Esophagus squamous epithelium (tissue), 5 donors: ENCODE measurements at places on chromosomes 2 and 18.

- DNase-seq = no peak
Observed at GRCh38 chr18:69495338-69495737, 94.7 kb downstream of the DOK6 start.

DNA sequence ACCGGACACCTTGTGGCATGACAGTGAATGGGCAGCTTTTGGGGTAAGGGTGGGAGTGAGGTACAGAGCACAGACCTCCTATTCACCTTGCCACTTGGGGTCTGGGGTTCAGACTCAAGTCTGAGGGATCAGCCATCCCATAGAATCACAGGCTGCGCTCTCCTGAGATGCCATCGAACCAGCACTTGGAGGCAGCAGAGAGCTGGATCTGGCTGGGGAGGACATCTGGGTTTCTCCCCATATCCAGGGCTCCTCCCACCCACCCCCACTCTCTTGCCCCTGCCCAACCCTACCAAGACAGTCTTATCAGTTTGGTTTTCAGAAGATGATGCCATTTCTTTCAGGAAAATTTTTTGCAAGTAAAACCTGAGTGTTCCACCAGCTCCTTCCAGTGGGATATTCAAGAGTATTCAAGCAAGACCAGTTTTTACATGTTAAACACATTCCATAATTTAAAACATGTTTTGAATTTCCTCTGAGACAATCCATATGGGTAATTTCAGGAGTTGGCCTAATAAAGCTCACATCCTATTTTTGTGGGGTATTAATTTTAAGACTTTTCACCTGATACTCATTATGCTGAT is 29.2 kb upstream of the TEX44 start:
- DNase-seq = no peak

- DNase-seq = no peak
Observed at GRCh38 chr2:165238295-165238694, 919 bp upstream of the SCN2A start.

DNA sequence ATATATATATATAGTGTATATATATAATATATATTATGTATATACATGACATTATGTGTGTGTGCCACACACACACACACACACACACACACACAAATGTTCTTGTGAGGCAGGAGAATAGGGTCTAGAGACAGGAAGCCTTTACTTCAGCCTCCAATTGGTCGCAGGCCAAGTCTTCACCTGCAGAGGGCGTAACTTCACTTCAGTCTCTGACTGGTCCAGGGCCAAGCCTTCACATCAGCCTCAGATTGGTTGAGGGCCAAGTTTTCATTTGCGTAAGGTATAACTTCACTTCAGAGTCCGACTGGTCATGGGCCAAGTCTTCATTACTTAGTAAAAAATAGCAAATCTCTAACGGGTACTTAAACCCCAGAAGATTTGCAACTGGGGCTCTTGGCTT is 13.2 kb upstream of the SS18 start:
- DNase-seq = no peak
